ENCODE measurements at places on chromosomes 7 and 10. TPM values are rescaled to one million over a fixed set of nuclear protein-coding genes. Genes with fewer than 3 reads are reported as not detected.

GRCh38 chr10:127133225-127133624, 63.2 kb downstream of the INSYN2A start:
- no peaks in the 10 kb centered on the region for H3K4me1 ChIP-seq
- H3K27ac ChIP-seq: no peak overlapping the region
- H3K36me3 ChIP-seq: no peaks in the 10 kb centered on the region
- no peak for DNase-seq
- H3K4me3 ChIP-seq: no peak overlapping the region

UPK3B gene
- total RNA-seq: 27.1 TPM

- no peak overlapping the region for H3K4me3 ChIP-seq
- H3K4me1 ChIP-seq: peaks cover 13% of the 10 kb centered on the region
- no peak for DNase-seq
- H3K27me3 ChIP-seq: no peaks in the 10 kb centered on the region
Measured at GRCh38 chr7:37311355-37311754, 137.3 kb downstream of the ELMO1 start.

DNA sequence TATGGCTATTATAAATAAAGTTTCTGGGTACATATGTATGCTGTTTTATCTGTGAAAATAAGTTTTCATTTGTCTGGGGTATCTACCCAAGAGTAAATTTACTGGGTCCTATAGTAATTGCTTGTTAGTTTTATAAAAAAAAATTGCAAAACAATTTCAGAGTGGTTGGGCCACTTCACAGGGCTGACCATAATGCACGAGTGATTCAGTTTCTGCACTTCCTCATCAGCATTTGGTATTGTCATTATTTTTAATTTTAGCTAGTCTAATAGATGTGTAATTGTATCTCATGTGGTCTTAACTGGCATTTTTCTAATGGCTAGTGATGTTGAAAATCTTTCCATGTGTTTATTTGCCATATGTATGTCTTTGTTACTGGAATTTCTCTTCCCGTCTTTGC, 452.4 kb upstream of the AKR1E2 start:
- no peaks in the 10 kb centered on the region for H3K36me3 ChIP-seq
- no peaks in the 10 kb centered on the region for H3K27me3 ChIP-seq
- no peaks in the 10 kb centered on the region for H3K4me1 ChIP-seq
- DNase-seq: no peak
- H3K4me3 ChIP-seq: no peak overlapping the region
- no peak overlapping the region for H3K27ac ChIP-seq

PLAU gene
- total RNA-seq: 0.87 TPM

MAGI2 gene
- 11.2 TPM for total RNA-seq

PTN gene
- 80.7 TPM for total RNA-seq

DNA sequence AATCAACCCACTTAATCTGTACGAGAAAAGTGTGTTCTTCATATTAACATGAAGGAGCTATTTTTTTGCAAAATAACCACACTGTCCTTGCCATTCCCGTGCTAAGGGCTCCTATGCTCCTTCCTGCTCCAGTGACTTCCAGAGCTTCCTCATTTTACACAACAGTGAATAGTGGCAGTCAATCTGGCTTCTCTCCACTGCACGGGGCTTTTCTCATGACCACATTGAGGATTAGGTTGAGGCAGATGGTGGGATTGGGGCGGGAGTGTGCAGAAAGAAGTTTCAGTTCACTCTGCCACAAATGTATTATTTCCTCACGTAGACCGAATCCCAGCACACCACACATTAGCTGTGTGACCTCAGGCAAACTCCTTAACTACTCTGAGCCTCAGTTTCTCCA, 235.1 kb downstream of the ARHGAP12 start:
- H3K4me1 ChIP-seq: peaks cover 12% of the 10 kb centered on the region
- DNase-seq: peak; percentile 23
- no peak overlapping the region for H3K4me3 ChIP-seq
- H3K27ac ChIP-seq: no peak overlapping the region
- H3K36me3 ChIP-seq: no peaks in the 10 kb centered on the region
- H3K27me3 ChIP-seq: no peaks in the 10 kb centered on the region

MSS51 gene
- total RNA-seq: 6.0 TPM

DNA sequence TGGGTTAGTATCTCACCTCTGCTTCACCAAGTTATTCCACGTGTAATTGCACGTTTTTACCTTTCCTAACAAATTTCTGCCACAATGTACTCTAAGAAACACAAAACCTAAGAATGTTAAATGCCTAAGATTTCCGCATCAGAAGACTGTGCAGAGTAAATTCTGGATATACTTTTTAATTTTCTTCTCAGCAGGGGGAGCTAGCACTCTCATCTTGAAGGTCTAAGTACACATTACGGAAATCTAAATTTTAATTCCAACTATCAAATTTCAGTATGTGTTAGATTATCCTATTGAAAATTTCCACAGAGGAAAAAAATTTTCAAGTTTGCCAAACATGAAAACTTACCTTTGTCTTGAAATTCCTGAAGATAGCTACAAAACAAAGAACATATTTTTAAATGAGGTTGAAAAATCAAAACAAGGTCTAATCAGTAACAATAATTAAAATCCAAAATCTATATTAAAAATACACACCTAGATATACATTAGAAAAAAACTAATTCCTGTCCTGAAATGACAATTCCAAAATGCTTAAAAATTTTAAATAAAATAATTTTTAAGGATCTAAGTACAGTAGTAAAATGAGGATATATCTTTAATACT, 10.5 kb downstream of the SKAP2 start:
- no peaks in the 10 kb centered on the region for H3K4me1 ChIP-seq
- H3K36me3 ChIP-seq: no peaks in the 10 kb centered on the region
- no peak overlapping the region for H3K27ac ChIP-seq
- H3K4me3 ChIP-seq: no peak overlapping the region
- no peak for DNase-seq
- no peaks in the 10 kb centered on the region for H3K27me3 ChIP-seq

LEP gene
- 0.55 TPM for total RNA-seq

DNA sequence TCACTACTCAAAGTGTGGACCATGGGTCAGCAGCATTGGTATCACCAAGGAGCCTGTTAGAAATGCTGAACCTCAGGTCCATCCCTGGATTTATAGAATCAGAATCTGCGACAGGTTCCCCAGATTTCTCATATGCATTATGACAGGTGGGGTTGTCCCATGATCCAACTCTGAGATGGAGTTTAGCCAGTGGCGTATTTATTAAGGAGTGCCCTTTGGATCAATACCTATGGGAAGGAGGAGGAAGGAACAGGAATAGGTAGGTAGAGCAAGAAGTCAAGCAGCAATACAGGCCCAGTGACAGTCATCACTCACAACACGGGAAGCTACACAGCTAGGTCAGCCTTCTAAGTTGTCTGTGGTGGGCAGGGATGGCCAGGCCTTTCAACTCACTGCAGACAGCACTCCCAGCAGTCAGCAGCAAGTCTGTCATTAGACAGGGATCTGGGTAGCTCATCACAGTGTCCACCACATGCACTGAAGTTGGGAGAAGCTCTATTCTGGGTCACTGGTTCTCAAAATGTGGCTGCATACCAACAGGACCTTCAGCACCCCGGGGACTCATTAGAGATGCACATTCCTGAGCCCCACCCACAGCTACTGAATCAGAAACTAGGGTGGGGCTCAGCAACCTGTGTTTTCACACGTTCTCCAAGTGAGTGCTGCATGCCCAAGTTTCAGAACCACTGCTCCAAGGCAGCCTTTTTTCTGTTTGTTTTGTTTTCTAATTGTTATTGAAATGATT, 532.3 kb upstream of the GALNT17 start:
- no peak overlapping the region for H3K4me3 ChIP-seq
- DNase-seq: no peak
- H3K36me3 ChIP-seq: no peaks in the 10 kb centered on the region
- no peaks in the 10 kb centered on the region for H3K27me3 ChIP-seq
- no peak overlapping the region for H3K27ac ChIP-seq
- H3K4me1 ChIP-seq: no peaks in the 10 kb centered on the region

DNA sequence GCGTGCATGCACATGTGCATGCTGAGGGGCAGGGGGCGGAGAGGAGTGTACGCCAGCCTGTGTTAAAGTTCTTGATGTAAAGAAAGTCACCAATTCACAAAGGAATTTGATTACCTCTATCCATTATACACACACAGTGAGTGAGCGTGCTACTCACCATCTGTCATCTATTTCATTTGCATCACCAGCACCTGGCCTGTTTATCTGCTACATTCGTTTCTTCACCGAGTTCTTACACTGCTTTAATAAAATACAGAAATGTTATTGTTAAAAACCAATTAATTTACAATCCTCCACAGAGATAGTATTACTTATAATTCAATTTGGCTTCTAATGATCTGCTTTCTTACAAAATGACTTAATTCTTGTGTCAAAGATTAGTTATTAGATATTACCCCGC, 32.6 kb downstream of the NEUROD6 start:
- H3K27me3 ChIP-seq: no peaks in the 10 kb centered on the region
- no peaks in the 10 kb centered on the region for H3K36me3 ChIP-seq
- H3K4me3 ChIP-seq: no peak overlapping the region
- DNase-seq: no peak
- H3K27ac ChIP-seq: no peak overlapping the region

TMEM270 gene
- total RNA-seq: 37.3 TPM

DNA sequence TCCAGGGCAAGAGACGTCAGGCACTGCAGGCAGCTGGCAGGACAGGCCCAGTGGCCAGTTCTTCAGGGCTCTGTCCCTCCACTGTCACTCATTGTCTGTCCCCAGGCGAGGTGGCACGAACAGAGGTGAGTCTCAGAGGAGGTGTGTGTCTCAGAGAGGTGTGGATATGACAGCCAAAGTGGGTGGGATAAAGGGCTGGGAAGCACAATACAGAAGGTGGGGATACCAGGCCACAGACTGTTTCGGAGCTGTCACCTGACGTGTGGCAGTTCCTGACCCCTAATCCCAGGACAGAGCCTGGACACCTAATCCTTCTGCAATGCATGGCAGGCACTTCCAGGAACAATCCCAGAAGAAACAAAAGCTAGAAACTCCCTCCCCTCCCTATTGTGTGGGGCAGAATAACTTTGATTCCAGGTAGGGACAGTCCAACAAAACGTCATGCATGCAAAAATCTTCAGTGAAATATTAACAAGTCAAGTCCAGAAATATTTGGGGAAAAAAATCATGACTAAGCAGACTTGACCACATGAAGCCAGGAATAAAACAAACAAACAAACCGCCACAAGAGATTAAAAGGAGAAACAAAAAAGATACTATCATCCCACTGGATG, 11.6 kb downstream of the KLRG2 start:
- H3K27me3 ChIP-seq: no peaks in the 10 kb centered on the region
- H3K4me1 ChIP-seq: no peaks in the 10 kb centered on the region
- no peak overlapping the region for H3K27ac ChIP-seq
- no peak overlapping the region for H3K4me3 ChIP-seq
- no peak for DNase-seq
